ENCODE measurements at places on chromosomes 1 and 21.
A peak's percentile ranks its signal among the peaks of the same experiment; 100 is the strongest.

DNA sequence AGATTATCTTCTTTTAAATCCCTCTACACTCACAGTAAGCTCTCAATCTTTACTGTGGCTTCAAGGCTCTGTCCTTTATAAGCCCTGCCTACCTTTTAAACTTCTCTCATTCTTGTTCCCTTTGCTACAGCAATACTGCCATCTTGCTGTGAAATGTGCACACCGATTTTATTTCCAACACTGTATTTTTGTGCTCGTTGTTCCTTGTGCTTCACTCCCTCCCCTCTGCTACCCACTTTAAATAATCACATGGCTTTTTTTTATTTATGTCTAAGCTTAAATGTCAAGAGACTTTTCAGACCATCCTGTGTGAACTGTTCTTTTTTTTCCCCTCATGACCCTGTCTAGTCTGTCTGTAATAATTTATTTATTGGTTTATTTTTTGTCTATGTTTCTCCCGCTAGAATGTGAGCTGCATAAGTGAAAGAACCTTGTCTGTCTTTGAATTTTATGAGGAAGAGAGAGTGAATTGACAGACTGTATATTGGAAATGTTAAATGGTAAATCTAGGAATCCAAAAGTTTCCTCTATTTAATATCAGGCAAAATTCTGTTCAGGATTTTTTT is 45.7 kb downstream of the ABCD3 start:
- DNase-seq, result no peak

DNA sequence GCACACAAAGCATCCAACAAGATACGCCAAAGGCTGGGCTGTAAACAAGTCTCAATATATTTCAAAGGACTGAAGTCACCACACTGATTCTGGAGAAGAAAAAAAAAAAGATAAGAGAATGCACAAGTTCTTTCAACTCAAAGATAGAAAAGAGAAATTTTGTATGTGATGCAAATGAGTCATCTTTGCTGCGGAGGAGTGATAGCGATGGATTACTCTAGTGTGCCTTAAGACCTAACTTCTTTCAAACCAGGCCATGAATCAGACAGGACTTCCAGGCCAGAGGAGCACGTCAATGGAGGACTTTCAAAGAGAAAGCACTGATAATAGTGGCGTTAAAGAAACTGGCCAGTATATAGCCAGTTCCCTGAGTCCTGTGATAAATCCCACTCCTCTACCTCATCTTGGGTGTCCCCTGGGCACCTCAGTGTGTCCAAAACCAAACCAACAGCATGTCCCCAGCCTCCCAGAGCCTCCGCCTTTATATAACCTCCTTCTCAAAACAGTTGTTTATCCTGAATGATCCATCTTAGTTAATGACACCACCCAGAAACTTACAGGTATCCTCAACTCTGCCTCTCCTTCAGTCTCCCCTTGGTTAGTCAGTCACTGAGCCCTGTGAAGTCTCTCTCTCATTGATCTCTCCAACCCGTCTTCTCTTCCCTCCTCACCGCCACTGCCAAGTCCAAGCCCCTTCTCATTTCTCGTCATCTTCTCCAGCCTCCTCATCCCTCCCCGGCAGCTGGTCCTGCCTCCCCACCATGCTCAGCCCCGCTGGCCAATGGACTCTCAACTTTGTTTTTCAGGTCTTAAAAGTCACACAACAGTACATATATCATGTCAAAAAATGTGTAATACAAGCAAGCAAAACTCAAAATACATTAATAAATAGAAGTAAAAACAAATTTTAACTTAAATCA is 47.2 kb upstream of the IFFO2 start:
- no peak for DNase-seq

- no peak for DNase-seq
Measured at GRCh38 chr1:223700942-223701637, 11.2 kb upstream of the CAPN2 start.

DNA sequence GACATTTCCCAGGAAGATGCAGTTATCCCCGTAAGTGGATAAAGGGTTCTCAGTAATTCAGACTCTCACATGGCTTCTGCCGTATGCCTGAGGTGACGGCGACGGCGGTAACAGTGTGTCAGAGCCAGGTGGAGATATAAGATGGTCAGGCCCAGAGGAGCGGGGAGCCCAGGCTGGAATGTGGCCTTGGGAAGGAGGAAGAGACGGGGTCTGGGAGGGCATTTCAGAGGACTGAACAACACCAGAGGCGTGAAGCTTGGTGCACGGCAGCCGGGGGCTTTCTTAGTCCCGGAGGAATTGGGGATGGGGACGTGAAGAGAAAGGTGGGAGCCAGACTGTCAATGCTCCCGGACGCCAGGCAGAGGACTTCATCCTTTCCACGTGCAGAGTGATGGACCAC is 1.0 kb downstream of the RER1 start:
- DNase-seq, result no peak

GRCh38 chr1:153608742-153609584 is 4.0 kb downstream of the S100A16 start:
- DNase-seq, result no peak

GRCh38 chr1:2300851-2301606 is 72.9 kb downstream of the SKI start:
- peak; percentile 93 for DNase-seq

DNA sequence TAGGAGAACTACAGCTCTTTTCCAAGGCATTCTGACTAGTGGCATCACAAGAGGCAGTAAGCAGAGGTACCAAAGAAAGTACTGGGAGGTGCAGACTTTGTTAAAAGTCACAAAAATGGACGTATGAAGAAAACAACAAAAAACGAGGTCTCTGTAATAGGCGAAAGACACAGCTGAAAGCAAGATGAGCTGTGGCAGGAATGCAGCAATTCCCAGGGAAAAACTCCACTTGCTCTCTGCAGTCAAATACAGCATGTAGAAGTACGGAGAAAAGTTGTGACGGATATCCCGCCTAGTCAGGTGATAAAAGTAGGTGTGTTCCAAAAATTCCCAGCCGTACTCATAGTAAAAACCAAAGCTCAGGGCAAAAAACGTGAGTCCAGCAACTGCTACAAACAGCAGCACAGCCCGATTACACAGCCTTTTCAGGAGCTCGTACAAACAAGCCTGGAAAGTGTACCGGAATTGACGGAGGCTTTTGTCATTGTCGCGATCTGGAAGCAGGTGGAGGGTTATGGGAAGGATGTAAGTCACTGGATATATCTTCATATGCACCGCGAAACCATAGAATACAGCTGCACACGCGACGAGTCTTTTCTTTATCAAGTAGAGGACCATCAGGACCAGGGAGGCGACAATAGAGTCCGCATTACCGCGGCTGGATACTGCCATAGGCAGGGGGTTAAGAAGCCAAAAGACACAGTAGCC is 979 bp downstream of the PIGM start:
- DNase-seq, result no peak

- no peak for DNase-seq
Measured at GRCh38 chr1:109341944-109342930, 35.4 kb upstream of the MYBPHL start.

DNA sequence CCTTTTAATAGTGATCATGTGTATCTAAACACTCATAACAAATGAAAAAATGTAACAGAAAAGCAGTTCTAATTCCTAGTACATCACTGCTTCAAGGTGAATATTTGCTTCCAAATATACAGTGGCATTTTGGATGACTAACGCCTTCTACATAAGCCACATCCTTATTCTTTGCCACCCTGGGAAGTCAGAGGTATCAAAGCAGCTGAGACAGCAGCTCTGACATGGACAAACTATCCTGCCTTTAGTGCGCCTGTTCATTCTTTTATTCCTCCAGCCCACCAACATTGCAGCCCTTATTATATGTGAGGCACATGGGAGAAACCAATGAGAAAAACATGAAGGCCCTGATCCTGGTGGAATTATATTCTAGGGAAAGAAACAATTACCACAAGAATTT is 183.0 kb downstream of the APP start:
- no peak for DNase-seq

DNA sequence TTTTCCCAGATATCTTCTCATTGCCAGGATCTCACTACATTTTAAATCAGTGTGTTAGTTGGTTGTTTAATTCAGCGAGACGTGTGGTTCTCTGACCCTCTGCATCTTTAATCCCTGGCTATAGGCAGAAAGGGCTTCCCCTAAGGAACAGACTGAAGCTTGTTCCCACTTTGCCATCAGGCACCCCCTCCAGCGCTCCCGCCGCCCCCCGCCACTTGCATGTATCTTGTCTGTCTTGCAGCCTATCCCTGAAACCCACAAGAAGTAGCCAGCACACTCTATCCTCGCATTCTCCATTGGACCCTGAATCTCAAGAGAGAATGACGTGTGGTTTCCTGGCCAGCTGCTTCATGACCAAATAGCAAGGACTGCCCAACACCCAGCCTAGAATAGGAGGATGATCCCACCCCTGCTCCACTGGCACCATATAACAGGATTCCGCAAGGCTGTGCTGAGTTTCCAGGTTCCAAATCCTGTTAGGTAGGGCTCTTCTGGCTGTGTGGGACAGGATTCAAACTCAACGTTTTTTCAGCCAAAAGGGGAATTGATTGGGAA is 7.8 kb downstream of the CLDN19 start:
- DNase-seq, result no peak

DNA sequence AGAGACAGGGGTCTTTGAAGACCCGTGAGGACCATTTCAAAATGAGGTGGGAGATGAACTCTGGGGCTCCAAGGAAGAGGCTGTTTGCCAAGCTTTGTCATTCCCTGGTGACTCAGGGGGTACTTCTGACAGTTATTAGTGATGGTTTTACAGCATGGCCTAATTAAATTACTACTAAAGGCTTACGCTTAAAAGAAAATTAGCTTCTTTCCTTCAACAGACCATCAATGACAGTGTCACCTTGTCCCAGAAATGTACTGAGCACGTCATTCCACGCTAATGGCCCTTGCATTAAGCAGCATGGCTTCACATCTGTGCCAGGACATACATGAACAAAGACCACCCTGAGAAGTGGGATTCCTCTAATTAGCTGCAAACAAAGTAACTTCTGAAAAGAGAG is 5.1 kb upstream of the UTS2 start:
- no peak for DNase-seq

DNA sequence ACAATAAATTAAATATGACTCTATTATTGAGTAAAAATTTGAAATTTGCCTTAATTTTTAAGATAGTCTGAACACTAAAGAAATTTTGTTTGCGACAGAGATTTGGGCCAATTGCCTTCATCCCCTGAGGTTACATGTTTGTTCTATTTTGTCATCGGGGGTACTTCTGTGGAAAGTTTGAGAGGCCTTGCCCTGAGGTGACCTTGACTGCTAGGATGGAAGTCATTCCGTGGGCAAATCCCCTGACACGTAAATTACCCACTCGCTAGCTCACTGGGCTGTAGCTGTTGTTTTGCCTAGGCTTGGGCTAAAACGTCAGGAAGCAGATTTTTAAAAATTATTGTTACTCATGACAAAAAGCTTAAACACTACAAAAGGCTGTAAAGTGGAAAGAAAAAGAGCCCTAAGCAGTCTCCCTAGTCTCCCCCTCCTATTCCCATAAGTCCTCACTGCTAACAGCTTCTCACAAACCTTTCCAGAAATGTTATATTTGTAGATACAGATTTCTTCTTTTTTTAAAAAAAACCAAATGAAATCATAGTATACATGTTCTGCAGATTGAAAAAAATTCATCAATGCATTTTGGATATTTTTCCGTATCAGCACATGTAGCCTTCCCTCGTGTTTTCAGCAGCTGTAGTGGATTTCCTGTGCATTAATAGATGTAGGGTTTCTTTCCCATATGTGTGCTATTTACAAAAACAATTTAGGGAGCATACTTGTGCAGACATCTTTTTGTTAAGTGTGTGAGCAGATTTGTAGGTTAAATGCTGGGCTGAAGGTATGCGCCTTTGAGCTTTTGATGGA is 142.7 kb downstream of the MRPS6 start:
- DNase-seq, result no peak

GRCh38 chr1:205950280-205950679 is 7.0 kb upstream of the SLC26A9 start:
- DNase-seq, result no peak

DNA sequence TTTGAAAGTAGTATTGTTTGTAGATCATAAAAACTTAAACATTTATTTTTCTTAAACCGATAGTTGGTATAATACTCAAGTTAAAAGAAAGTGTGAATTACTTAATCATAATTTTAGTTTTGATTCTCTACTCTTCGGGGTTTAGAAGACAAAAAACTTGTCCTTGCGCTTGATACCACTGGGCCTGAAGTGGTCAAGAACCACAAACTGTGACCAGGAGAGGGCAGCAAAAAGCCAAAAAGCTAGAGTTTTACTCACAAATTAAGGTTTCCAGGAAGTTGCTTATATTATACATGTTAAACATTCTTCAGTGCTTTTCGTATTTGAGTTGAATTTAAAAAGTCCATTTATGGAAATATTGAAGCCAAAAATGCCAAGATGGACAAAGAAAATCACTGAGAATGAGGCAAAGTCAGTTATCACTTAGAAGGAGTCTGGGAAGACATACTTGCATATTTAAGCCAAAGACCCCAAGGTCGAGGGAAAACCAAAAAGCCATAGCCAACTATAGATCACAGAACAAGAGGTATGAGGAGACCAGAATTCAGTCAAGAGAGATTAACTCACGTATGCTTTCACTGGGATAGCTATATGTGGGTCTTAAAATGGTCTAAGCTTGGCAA is 34.2 kb downstream of the EFCAB7 start:
- DNase-seq, result no peak

- peak; percentile 71 for DNase-seq
Measured at GRCh38 chr1:168145184-168146159, 8.7 kb upstream of the GPR161 start.

GRCh38 chr1:204438628-204439027 is 27.0 kb upstream of the PPP1R15B start:
- DNase-seq, result no peak

DNA sequence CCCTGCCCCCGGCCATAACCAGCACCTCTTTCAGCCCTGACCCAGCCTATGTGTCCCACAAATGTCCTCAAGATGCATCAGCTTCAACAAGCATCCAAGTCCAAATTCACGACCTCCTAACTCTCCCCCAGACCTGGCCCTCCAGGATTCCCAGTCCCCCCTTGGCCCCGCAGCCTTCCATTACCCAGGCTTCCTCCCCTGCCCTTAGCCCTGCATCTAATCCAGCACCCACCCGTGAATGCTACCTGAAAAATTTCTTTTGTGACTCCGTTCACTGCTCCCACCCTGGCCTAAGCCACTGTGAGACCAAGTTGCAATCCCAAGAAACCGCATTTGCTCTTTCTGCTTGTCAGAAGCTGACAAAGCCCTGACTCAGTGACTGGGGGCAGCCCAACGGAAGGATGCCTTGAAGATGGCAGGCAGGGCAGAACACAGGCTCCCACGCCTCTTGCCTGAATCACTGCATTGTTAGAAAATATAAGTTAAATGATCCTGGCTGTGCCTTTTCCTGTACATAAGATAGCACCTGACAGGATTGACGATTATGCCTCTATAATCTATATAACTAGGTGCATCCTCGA is 939 bp upstream of the MFAP2 start:
- no peak for DNase-seq

- DNase-seq, result no peak
Measured at GRCh38 chr21:42653231-42654061, at the start of gene PDE9A. PDE9A (plus strand) TSS chr21:42653621; CDS start chr21:42653815, 194 bp downstream.

- no peak for DNase-seq
Measured at GRCh38 chr1:245677461-245678240, 522.9 kb downstream of the KIF26B start.

GRCh38 chr1:116408803-116409720 is 36.0 kb downstream of the ATP1A1 start:
- no peak for DNase-seq

All from stimulated activated CD8-positive, alpha-beta memory T cell treated with anti-CD3 and anti-CD28 coated beads, Interleukin-7, amount 100 ng/mL, for 48 hours (primary cell).